Foreskin fibroblast (primary cell): ENCODE measurements at places on chromosomes 5 and 9.

DNA sequence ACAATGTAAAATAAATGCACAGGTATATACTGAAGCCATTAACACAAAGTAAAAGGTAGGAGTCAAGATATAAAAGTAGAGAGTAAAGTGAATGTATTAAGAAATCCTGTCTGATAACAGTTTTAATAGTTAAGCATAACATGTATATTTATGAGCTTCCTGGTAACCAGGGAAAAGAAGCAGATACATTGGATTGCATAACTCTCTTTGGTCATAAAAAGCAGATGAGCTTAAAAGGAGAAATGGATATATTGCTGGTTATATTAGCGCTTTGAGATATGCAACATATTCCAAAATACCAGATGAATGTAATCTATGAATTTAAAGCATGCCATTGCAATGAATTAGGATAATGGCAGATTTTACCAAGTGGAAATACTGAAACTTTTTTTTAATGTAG, 6.2 kb upstream of the TNFSF8 start:
- DNase-seq = peak; percentile 41

DNA sequence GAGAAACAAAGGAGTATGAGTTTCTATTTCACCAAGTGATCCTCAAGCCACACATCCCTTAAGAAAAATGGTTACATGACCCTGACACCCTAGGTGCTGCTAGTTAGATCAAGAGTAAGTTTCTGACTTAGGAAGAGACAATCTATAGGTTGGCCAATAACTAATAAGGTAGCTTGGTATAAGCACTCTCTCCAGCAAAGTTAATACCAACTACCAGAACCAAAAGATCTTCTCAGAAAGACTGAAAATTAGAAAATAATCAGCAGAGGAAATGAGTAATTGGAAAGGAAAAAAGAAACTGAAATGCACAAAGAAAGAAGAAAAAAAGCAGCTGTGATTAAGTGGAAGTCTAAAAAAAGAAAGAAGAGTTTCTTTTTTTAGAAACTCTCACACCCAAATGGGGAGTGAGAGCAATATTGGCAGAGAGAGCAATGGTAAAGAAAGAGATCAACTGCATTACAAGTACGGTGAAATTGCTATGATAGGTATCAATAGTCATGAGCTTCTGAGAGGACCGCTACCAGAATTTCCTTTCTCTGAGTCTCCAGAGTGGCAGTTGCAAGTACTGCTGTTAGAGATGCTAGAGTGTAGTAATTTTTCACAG, 195.5 kb downstream of the TMEM167A start:
- no peak for DNase-seq

GRCh38 chr9:121261107-121261460, 6.9 kb upstream of the GSN start:
- no peak for DNase-seq

GRCh38 chr5:57551251-57551650, 68.6 kb upstream of the ACTBL2 start:
- DNase-seq = no peak

- DNase-seq = no peak
These were observed 1.5 kb upstream of the PDE6A start for GRCh38 chr5:149946118-149946517.

GRCh38 chr5:158732345-158732744, 367.4 kb downstream of the EBF1 start:
- no peak for DNase-seq

- no peak for DNase-seq
These were observed 49.7 kb downstream of the ACTBL2 start for GRCh38 chr5:57432876-57433275.

DNA sequence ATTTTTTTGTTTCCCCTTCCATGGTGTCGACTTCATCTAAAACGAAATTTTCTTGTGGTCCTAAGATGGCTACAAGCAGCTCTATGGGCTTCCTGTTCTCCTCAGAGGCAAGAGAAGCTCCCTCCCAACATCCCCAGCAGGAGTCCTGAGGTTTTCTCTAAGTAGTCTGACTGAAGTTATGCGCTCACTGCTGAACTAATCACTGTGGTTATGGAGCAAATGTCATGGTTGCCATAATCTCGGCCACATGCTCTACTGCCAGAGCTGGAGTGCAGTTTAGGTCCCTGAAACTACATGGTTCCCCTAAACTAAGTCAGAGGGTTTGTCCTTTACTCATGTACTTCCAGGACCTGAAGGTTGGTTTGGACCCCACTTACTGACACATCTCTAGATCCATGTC, 68.0 kb upstream of the MAMDC2 start:
- no peak for DNase-seq

DNA sequence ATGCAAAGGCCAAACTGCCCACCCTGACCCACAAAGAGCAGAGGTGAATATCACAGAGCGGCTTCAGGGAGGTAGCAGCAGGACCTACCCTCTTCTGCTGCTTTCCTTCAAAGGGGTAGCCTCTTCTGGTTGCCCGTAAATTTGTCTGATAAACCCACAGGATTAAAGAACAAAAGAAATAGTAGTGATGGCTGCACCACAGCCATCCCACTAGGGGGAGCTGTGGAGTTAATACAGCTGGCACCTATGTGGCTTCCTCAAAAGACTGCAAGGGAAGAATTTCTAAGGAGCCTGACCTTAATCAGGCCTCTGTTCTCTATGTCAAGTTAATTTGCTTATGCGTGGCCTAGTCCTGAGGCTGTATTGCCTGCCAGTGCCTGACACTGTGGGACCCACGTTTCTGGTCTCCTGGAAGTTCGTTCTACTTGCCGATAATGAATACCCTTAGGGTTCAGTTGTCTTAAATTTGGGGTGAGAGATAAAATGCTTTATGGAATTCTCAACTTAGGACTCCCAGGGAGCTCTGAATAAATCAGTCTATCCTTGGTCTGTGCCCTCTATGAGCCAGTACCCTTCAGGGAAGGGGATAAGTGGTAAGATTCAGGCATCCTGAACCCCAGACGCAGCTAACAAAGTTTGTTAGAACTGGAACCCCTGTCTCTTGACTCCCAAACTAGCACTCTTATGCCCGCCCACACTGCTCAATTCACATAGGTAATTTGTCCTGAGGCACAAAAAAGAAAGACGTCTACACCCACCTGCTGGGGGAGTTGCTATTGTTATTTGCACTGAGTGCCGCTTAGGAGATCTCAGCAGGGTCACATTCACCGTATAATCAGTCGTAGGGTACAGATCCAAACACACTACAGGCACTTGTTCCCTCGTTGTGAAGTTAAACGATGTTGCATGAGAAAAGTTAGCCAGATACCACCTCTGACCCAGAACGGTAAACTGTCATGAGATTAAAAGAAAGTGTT, 77.1 kb downstream of the SUSD1 start:
- peak; percentile 60 for DNase-seq

DNA sequence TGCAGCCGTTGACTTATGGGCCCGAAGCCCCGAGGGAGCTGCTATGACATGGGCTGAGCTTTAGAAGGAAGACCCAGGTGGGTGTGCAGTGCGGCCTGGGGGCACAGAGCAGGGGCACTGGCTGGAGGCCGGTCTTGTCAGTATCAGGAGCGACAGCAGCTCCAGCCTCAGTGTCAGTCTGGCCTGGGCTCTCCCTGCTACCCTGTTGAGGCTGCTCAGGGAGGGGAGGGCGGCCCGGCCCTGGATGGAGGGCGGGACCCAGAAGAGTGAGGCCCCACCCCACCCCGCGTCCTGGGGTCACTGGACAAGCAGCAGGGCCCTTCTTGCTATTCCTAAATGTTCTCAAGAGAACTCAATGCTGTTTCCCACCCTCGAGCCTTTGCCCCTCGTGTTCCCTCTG, 18.0 kb downstream of the GFI1B start:
- DNase-seq = no peak

DNA sequence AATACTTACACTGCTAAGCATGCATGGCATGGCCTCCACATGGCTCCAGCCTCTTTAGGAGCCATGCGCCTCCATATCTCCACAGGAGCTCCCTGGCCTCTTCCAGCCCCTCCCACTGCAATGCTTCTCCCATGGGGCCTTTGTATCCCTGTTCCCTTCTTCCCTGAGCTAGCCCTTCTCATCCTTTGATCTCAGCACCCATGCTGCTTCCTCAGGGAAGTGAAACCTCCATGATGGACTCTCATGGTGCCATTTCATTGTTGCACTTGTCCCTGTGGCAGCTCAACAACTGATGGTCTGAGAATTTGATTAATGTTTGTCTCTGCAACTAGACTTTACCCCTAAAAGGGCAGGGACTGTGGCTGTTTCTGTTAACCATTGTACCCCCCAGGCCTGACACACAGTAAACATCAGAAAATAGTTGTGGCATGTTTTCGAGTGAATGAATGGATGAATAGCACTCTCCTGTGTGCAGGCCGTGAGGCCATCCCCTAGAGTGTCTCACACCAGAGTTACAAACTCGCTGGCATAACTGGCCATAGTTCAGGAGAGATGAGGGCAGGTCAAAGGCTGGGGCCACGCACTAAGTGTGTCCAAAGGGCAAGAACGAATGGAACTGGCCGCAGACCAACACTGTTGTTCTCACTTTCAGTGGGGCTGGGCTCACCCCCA, 6.6 kb downstream of the IDNK start:
- DNase-seq = no peak

DNA sequence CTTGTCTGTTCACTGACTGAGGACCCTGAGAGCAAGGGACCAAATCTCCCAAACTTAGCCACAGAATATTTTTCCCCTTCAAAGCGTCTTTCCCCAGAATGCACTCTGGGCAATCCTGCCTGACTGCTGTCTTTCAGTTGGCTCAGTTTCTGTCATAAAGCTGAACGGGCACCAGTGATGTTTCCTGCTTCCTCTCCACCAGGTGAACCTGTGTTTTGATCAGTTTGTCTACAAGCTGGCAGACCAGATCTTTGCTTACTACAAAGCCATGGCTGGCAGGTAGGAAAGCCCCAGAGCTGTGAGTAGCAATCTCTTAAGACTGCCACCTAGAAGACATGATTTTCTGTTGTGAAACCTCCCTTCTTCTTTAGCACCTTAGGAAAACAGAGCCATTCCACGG, 61.8 kb downstream of the CYFIP2 start:
- no peak for DNase-seq

DNA sequence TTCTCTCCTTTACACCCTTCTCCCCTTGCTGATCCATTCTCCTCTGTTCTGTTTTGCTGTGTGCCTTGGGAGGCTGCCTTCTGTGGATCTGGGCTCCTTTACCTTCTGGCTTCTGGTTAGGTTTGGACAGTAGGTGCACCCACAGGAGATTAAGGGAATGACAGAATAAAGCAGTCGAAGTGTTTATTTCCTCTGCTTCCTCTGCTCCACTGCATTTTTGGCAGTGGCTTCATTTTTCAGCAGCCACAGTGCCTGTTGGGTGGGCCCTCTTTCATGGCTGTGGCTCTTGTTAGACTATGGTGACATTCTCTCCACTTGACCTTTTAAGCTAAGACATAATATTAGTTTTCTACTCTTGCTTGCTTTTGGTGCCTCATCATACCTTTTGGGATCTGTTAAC, 144.1 kb downstream of the CCDC171 start:
- peak; percentile 9 for DNase-seq
